Glutamatergic neuron (in vitro differentiated cells): ENCODE measurements at places on chromosomes 6 and 20. TPM values are rescaled to one million over a fixed set of nuclear protein-coding genes. Genes with fewer than 3 reads are reported as not detected.

- no peak for DNase-seq
These were observed 77.8 kb downstream of the JAG1 start for GRCh38 chr20:10595985-10596384.

DNA sequence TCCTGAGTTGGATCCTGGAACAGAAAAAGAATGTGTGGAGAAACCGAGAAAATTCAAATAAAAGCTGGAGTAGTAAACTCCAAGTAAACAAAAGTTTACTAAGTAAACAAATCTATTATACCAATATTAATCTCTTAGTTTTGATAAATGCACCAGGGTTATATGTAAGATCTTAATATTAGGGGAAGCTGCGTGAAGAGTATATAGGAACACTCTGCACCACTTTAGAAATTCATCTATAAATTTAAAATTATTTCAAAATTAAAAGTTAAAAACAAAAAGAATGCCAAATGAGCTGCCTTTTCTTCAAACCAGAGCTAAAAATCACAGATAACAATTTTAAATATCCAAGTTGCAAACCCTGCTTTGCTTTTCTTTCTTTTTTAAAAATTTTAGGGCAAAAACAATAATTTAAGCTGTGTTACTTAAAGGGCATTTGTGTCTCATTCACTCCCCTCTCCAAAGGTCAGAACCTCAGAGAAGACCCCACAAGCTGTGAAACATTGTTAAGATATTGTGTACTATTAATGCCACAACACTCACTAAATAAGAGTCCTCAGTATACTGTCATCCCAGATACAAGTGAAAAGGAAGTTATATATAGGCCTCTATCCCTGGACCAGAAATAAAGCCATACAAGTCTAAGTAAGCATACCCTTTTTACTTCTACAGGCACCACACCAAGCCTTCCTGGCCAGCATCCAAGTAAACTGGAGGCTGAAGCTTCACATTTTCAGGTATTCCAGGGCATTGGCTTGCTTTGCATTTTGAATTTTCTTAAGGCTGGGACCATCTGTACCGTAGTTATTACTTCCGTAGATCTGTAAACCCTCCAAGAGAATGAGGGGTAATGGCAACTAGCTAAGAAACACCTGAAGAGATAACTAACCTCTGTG lies 7.0 kb downstream of the DNAAF9 start:
- DNase-seq, result no peak

- peak; percentile 27 for DNase-seq
These were observed 50.9 kb downstream of the PLCB4 start for GRCh38 chr20:9119776-9120175.

- DNase-seq, result no peak
These were observed 46.2 kb downstream of the RPP40 start for GRCh38 chr6:4957521-4958231.

Gene SOBP
- 16.1 TPM for total RNA-seq

DNA sequence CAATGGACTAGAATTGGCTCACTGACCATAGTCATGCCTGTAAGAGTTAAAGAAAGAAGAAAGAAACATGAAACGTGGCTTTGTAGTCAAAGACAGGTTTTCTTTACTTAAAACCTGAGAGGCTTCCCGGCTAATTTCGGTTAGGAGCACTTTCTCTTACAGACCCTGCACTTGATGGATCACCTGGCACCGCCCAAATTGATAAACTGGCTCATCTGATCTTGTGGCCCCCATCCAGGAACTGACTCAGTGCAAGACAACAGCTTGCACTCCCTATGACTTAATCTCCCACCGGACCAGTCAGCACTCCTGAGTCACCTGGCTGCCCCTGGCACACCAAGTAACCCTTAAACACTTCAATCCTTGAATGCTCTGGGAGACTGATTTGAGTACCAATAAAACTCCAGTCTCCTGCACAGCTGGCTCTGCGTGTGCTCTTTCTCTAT lies 12.3 kb downstream of the TMEM14B start:
- DNase-seq, result no peak

DNA sequence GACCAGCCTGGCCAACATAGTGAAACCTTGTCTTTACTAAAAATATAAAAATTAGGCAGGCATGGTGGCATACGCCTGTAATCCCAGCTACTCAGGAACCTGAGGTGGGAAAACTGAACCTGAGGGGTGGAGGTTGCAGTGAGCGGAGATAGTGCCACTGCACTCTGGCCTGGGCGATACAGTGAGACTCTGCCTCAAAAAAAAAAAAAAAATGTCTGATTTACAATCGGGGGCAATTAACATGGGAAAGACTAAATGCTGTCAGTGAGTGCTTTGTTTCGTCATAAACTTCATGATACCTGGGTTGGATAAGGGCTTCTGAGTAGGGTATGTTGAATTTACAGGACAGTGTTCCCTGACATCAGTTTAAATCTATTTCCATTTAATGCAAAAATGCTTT lies 8.0 kb upstream of the SH3BGRL2 start:
- DNase-seq, result no peak

DNA sequence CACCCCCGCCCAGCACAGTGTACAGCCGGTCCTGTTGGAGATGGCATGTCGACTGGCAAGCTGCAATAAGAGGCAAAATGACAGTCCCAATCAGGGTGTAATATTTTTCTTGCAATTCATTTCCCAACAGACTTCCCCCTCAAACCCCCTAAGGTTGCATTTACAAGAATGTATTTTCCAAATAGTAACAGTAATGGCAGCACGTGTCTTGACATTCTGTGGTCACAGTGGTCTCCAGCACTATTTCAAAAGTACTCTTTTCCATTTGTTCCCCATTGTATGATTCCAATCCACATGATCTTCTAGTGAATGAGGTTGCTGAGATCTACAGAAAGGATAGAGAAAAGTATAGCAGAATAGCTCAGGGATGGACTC lies 97.8 kb upstream of the CARMIL1 start:
- DNase-seq, result no peak

Gene HTR1E
- total RNA-seq, result 0.34 TPM

GRCh38 chr6:32415521-32416019 lies 8.6 kb upstream of the BTNL2 start:
- DNase-seq, result peak; percentile 84

DNA sequence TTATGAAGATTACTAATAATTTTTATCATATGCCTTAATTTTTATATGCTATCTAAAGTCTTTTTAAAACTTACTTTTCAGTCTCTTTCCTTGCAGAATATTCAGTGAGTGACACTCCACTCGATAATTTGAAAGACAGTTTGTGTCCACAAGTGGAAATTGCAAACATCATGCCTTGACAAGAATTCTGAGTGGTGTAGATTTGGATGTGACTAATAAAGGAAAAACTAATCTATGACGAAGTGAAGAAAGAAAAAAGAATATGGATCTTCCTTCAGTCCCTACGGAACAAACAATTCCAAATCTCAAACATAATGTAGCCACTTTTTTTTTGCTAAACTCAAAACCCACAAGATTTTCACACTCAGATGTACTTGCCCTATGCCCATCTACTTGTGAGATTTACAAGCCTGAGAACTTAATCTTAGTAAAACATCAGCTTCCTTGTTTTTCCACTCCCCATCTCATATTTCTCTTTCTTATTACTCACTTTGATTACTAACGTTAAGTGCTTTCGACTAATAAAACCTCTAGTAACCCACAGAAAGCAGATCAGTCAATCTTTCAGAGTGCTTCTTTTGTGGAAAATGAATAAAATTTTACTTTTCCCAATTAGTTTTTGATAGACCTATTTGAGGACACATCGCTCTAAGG lies 1155.8 kb downstream of the GRIK2 start:
- DNase-seq, result no peak

Gene BACH2
- 96.4 TPM for total RNA-seq

DNA sequence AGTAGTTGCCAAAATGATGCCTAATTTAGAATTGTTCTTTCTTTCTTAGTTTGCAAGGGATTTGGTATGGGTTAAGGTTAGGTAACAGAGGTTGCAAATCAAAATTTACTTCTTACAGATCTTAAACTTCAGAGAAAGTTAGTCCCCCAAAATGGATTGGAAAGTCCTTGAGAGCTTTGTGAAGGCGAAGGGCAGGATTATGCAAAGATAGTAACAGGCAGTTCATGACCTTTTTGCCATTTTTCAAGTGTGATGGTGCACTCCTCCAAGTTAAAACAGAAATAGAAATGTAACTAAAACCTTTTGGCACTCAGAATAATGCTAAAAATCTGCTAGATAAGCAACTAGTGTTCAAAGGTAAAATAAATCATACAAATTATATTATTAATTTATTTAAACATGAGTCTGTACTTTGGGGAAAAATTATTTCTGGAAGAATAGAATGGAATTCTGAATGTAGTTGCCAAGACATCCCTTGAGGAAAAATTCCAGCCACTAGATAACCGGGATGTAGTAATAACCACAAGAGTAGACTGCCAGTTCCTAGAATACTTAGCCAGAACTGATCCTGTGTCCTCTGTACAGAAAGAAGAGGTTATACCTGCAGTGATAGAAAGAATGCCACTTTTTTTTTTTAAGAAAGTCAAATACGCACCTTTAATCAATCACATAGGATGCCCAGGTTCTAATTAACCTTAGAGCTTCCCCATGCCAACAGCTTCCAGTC lies 31.8 kb upstream of the DAAM2 start:
- DNase-seq, result no peak

DNA sequence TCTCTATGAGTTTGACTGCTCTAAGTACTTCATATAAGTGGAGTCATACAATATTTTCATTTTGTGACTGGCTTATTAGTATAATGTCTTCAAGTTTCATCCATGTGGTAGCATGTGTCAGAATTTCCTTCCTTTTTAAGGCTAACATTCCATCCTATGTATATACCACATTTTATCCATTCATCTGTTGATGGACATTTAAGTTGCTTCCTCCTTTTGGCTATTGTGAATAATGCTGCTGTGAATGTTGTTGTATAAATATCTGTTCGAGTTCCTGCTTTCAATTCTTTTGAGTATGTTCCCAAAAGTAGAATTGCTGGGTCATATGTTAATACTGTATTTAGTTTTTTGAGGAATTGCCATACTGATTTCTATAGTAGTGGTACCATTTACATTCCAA lies 79.5 kb downstream of the PTPRA start:
- no peak for DNase-seq

Gene RSPH4A
- total RNA-seq, result 0.98 TPM

Gene HEY2
- 2.1 TPM for total RNA-seq

Gene MUC21
- not detected for total RNA-seq

Gene NRSN1
- total RNA-seq, result 5.7 TPM

Gene FERMT1
- 0.29 TPM for total RNA-seq

Gene CTAGE9
- total RNA-seq, result not detected

DNA sequence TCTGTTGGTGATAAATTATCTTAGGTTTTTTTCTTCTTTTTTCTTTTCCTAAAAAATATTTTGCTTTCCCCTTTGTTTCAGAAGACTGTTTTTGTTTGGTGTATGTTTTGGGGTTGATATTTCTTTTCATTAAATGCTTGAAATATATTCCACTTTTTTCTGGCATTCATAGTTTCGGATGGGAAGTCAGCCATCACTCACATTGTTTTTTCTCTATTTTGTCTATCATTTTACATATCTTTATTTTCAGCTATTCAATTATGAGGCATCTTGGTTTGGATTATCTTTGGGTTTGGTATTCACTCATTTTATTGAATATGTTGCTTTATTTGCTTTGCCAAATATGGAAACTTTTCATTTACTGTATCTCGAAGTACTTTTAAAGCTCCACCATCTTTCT lies 600.5 kb upstream of the EYS start:
- DNase-seq, result no peak

DNA sequence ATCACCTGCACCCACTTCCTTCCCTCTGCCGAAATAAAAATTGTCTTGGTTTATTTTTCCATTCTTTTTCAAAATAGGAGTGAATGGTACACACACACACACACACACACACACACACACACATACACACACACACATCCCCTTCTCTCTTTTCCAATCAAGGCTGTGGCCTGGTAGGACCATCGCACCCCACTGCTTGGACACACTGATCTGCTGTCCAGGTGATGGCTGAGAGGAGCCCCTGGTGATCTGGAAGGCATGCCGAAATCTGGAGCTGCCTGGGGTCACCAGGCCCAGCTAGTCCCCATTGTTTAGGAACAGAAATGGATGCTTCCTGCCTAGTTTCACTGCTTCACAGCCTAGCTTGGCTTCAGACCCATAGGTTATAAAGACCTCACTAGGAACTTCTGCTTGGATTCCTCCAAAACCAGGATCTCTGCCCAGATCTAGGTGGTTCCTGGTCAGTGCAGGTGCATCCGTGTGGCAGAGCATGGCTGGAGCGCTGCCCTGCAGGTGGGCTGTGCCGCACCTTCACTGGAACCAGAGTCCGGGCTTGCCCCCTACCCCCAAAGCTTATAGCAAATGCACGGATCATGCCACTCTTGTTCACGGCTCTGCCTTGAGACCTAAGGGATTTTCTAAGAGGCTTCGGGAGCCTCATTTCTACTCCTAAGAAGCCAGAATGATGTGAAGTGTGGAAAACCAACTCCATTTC lies 42.9 kb upstream of the DACT2 start:
- DNase-seq, result no peak

DNA sequence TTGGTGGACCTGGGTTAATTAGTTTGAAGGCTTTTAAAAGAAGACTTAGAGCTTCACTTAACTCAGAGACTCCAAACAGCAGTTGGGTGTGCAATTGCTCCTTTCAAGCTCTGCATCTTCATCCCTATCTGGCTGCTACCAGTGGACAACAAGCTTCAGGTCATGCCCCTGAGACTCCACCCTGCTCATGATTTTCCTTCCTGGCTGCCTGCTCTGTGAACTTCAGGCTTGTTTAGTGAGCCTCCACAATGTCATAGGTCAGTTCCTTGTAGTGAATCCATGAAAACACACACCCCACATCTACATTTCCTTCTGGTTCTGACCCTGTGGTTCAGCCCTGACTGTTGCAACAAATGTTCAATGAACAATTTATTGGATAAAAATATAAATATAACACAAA lies 61.1 kb upstream of the MARCKS start:
- DNase-seq, result no peak

- no peak for DNase-seq
These were observed 10.7 kb downstream of the ANKRD6 start for GRCh38 chr6:89443658-89444057.

DNA sequence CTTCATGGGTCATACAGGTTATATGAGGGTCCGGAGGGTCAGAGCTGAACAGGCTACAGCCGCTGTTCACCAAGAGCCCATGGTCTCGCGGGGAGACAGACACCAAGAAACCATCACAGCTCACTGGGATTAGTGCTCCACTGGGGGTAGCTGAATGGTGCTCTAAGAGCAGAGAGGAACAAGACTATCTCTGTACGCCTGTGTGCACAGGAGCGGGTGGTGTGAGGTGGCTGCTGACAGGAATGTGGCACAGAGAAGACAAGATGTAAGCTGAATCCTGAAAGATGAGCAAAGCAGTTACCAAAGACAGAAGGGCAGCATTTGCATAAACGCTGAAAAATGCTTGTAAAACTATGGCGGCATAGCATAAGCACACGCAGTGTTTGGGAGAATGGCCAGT lies 139.1 kb downstream of the GMPR start:
- no peak for DNase-seq
